ENCODE measurements at places on chromosomes 1 and 21.
A peak's percentile ranks its signal among the peaks of the same experiment; 100 is the strongest.

DNA sequence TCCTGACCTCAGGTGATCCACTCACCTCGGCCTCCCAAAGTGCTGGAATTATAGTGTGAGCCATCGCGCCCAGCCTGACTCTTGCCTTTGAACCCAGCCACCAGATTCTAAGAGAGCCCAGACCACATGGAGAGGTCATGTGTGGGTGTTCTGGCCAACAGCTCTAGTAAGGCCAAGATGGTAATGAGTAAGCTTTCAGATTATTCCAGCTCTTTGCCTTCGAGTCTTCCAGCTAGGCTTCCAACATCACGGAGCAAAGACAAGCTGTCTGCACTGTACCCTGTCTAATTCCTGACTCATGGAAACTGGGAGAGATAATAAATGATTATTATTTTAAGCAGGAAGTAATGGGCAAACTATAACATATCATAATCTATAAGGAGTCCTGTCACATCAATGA, 14.8 kb upstream of the ZFP69B start:
- DNase-seq: no peak

DNA sequence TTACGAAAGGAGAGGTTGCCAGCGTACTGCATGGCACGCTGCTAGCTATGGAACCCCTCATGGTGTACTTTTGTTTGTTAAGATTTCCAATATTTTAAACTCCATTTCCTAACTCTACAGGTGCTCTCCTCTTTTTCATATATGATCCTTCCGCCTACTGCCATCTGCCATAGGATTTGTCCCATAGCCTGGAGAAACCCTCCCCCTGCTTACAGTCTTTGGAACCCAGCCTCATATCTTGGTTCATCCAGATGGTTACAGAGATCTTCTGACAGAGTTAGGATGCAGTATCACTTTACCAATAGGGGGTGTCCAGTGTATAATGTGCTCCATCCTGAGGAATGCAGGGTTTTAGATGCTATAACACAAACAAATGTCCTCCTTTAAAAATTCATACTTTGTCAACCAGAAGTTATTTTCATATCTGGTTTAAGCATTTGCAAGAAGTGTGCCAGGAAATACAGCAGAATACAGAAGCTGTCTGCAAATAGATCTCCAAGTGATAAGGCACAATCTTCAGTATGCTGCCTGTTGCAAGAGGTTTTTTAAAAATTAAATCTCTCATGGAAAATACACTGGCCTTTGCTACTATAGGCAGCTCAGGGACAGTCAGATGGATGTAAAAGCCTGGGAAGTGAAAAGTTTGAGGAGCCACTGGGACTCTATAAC, 377.8 kb downstream of the KCNH1 start:
- no peak for DNase-seq

GRCh38 chr1:204254031-204254661, 40.4 kb upstream of the GOLT1A start:
- no peak for DNase-seq

GRCh38 chr21:27505516-27505915, 538.6 kb upstream of the ADAMTS5 start:
- peak; percentile 28 for DNase-seq

- DNase-seq: peak; percentile 73
Observed at GRCh38 chr1:183163316-183163715, 22.7 kb upstream of the LAMC2 start.

GRCh38 chr1:94272388-94272787, 35.0 kb upstream of the ARHGAP29 start:
- no peak for DNase-seq

Measured in kidney glomerular epithelial cell (primary cell).